ENCODE measurements at places on chromosomes 7 and 10. TPM values are rescaled to one million over a fixed set of nuclear protein-coding genes. Genes with fewer than 3 reads are reported as not detected.

INHBA gene
- 30.8 TPM for total RNA-seq

IL2RA gene
- 2.4 TPM for total RNA-seq

DNA sequence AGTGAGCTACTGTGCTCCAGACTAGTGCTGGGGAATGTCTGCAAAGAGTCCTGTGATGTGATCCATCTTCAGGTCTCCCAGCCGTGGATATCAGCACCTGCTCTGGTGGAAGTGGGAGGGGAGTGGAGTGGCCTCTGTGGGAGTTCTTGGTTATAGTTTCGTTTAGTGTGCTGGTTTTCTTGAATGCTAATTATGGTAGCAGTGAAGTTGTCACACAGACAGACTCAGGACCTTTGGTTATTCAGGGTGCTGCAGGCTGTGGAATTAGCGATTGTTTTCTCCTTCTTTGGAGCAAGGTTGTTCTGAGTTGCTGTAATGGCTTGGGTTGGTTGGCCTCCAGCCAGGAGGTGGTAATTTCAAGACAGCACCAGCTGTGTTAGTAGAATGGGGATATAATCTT is 132.7 kb upstream of the HGF start:
- DNase-seq, result no peak
- H3K36me3 ChIP-seq, result no peaks in the 10 kb centered on the region
- H3K4me3 ChIP-seq, result no peak overlapping the region
- no peak overlapping the region for H3K27ac ChIP-seq

DNA sequence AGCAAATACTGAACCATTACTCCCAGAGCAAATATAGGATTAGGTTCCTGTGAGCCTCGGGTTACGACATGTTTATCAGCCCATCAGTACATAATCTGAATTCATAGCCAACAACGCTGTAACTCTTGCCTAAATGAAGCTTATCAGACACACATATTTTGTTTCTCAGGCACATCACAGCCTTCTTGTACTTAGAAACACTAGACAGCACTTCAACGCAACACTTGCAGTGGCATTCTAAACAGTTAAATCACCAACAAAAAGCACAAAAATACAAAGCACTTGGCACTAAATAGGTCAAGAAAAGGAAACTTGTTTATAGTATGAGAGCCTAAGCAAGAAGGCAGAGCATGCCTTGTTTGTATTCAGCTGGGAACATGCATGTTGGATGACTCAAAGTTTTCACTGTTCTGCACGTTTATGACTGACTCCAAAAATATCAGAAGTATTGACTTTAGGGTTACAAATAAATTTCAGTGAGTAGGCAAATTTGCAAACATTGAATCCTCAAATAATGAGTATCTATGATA is 75.0 kb downstream of the VPS50 start:
- no peaks in the 10 kb centered on the region for H3K27me3 ChIP-seq
- peaks cover 2% of the 10 kb centered on the region for H3K36me3 ChIP-seq
- peaks cover 4% of the 10 kb centered on the region for H3K4me1 ChIP-seq
- no peak overlapping the region for H3K27ac ChIP-seq

GRCh38 chr7:38506004-38506403 is 125.2 kb downstream of the AMPH start:
- no peak overlapping the region for H3K27ac ChIP-seq
- no peaks in the 10 kb centered on the region for H3K36me3 ChIP-seq
- H3K27me3 ChIP-seq, result no peaks in the 10 kb centered on the region
- H3K4me3 ChIP-seq, result no peak overlapping the region
- no peaks in the 10 kb centered on the region for H3K4me1 ChIP-seq
- no peak for DNase-seq

DNA sequence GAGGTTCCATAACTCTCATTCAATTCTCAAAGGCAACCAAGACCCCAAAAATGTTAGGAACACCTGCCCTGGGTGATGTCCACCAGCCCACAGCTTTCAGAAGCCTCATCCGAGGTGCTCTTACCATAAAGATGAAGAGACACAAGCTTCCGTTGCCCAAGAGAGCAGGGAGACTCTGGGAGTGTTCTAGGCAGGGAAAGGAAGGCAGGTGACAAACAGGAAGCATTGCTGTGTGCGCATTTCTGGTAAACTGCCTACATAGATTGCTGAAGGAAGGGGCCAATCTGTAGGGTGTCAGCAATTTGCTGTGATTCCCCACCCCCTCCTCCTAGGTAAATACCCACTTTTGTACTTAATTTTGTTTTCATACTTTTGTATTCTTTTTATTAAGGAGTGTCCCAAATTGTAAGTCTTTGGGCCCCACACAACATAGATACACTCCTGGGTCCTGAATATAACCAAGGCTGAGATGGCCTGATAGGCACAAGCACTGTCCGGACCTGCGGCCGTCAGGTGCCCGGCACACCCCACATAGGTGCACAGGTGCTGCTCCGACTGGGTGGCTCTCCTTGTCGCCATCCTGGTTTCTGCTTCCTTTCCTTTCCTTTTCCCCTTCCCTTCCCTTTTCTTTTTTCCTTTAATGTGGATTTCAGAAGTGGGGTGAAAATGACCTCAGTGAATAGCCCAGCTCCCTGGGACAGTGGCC is 51.4 kb upstream of the SMNDC1 start:
- H3K36me3 ChIP-seq, result no peaks in the 10 kb centered on the region
- H3K27ac ChIP-seq, result no peak overlapping the region
- H3K27me3 ChIP-seq, result no peaks in the 10 kb centered on the region

DNA sequence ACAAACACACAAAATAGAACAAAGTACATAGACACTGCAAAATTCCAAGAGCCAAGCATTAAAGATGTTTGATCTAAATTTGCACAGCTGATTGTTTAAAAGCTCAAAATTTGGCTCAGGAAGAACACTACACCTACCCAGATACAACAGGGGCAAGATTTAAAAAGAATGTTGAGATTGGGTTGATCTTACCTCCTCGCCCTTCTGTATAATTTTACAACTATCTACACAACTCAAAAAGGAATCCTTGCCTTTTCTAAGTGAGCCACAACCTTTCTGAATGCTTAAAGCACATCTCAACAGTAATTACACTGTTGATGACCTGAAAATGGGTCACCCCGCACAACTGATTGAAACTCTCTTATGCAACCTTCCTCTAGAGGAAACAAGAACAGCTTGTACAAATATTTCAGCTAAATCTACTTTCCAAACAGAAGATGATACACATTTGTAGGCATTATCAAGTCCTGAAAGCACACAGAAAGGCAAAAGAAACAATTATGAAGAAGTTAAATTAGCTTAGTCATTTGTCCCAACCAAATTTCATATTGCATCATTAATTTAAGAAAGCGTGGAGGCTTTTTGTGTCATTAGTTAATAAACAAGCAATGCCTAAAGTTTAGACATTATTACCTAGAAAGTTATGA is 75.5 kb downstream of the UBE2H start:
- H3K36me3 ChIP-seq, result no peaks in the 10 kb centered on the region
- no peak overlapping the region for H3K4me3 ChIP-seq
- no peak for DNase-seq
- no peak overlapping the region for H3K27ac ChIP-seq
- no peaks in the 10 kb centered on the region for H3K27me3 ChIP-seq
- H3K4me1 ChIP-seq, result peaks cover 7% of the 10 kb centered on the region
